ENCODE measurements at places on chromosomes 11 and 22.

DNA sequence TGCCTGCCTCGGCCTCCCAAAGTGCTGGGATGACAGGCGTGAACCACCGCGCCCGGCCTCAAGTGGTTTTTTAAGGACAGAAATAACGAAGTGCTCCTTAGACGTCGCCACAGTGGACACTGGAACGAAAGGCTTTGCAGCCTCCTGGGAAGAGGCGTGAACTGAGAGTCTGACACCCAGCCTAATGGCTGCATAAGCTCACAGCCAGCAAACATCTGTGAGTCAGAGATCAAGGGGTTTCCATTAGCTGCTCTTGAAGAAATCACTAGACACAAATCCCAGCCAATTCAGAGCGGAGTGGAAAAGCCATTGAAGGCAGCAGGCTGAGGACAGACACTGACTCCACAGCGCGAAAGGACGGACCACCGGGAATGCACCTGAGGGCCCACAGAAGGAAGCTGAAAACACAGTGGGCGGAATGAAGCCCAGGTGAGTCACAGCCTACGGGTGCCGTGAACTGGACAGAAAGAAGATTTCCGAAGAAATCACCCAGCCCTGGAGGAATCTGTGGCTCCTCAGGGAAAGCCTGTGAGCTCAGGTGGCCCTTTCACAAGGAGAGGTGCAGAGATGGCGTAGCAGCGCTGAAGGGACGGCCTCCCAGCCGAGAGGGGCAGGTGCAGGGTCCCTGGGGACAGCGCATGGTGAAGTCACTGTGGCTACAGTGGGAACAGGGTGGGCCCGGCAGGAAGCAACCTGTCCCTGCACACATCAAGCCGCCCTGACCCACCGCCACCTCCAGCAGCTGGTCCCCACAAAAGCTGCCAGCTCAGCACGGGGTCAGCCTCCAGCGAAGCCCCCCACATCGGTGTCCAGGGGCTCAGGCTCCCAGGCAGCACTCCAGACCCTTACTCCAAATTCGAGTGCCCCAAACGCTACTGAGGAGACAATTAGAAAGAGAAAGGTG, 11.6 kb downstream of the LMNTD2 start:
- DNase-seq = no peak

DNA sequence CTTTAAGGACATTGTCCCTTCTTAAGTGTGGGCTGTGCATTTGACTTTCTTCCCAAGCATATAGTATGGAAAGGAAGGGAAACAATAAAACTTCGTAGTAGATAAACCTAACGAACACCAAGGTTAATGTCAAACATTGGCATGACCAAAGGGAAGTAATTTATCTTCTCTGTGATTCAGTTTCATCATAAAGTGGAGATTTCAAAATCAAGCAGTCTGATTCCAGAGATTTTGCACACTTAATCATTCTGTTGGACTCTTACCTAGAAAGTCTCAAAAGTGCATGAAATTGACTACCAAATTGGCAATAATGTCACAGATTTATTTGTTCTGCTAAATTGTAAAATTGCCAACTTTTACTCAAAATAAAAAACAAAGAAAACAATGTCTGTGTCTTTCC, 559.7 kb downstream of the JRKL start:
- DNase-seq = no peak

DNA sequence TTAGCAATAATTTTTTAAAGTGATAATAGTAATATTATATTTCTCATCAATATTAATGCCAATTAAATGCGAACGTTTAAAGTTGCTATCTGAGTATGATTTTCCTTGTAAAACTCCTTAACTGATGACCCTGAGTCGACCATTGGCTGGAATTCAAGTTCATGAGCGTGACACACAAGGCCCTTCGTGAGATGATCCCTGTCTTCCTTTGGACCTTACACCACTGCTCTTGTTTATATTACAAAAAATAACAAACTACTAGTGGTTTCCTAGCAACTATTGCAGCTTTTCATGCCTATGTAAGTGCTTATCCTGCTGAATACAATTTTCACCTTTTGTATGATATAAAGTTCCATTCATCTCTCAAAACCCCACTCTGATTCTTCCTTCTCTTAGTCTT, 752.9 kb downstream of the CNTN5 start:
- DNase-seq = no peak

DNA sequence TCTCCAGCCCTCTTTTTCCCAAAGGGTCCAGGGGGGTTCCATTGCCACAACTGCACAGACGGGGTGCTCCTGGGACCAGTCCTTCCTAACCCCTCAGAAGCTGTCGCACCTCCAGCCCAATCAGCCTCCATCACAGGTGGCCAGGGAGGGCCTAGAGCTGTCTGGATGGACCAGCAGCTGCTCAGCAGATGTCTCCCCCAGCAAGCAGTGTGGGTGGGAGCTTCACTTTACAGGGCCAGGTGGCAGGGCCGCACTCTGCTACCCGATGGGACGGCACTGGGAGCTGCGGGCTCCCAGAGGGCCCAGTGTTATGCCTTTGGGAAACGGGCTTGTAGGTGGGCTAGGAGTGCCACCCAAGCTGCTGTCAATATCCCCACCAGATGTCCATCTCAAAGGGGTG, 120.5 kb downstream of the DSCAML1 start:
- DNase-seq = no peak

- DNase-seq = peak; percentile 45
Observed at GRCh38 chr22:31148953-31149627, 8.8 kb upstream of the PLA2G3 start.

- DNase-seq = peak; percentile 8
Observed at GRCh38 chr22:48781868-48782267, 1045.8 kb downstream of the BRD1 start.

- no peak for DNase-seq
Observed at GRCh38 chr11:125093502-125093901, 17.9 kb downstream of the TMEM218 start.

DNA sequence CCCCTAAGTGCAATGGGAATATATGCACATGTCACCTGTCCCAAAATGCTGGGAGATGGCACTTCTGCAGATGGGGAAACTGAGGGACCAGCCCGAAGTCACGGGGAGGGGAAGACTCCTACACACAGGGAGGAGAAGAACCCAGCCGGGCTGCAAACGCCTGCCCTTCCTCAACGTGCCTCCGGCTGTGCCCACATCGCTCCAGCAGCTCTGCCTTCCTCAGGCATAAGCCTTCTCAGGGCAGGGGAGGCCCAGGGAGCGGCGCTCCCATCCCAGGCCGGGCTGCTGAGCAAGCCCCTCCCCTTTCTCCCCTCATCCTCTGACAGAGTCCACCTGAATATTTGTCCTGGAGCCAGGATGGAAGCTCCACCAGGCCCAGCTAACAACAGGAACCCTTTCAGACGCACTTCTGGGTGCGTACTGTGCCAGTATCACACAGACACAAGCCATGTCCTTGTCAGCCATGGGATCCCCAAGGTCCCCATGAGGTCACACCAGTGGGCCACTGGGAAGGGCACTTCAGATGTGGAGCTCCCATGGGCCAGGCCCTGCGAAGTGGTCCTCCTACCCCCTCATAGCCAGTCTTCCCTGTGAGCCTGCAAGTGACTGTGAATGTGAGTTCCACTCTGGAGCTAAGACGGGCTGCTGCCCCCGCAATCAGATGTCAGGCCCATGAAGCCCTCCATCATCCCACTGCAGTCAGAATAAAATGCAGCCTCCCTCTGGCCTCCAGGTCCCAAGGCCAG, 2.5 kb upstream of the CD81 start:
- DNase-seq = no peak

- no peak for DNase-seq
Observed at GRCh38 chr11:61826930-61827570, 1.1 kb upstream of the FADS2 start.

DNA sequence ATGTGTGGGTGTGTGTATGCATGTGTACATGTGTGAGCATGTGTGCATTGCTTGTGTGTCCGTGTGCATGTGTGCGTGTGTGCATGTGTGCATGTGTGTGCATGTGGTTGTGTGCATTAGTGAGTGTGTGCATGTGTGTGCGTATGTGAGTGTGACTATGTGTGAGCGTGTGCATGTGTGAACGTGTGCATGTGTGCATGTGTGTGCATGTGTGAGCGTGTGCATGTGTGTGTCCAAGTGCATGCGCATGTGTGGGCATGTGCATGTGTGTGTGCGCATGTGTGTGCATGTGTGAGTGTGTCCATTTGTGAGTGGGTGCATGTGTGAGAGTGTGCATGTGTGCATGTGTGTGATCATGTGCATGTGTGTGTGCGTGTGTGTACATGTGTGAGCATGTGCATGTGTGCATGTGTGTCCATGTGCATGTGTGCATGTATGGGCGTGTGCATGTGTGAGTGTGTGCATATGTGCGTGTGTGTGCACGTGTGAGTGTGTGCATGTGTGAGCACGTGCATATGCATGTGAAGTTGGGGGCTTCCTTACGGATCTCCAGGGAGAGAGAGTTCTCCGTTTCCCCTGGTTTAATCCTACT, 95.8 kb downstream of the ST3GAL4 start:
- no peak for DNase-seq

- no peak for DNase-seq
Observed at GRCh38 chr11:105732611-105733010, 122.7 kb downstream of the GRIA4 start.

- DNase-seq = no peak
Observed at GRCh38 chr22:20940186-20940651, 23.0 kb downstream of the CRKL start.

Data from activated CD8-positive, alpha-beta T cell treated with anti-CD3 and anti-CD28 coated beads, Interleukin-2, amount 10 ng/mL, durations not matched to agents 7 days and 5 days (primary cell).